ENCODE measurements at places on chromosomes 12 and 14.

GRCh38 chr14:21090194-21090939 lies 8.1 kb downstream of the ZNF219 start:
- DNase-seq, result no peak

DNA sequence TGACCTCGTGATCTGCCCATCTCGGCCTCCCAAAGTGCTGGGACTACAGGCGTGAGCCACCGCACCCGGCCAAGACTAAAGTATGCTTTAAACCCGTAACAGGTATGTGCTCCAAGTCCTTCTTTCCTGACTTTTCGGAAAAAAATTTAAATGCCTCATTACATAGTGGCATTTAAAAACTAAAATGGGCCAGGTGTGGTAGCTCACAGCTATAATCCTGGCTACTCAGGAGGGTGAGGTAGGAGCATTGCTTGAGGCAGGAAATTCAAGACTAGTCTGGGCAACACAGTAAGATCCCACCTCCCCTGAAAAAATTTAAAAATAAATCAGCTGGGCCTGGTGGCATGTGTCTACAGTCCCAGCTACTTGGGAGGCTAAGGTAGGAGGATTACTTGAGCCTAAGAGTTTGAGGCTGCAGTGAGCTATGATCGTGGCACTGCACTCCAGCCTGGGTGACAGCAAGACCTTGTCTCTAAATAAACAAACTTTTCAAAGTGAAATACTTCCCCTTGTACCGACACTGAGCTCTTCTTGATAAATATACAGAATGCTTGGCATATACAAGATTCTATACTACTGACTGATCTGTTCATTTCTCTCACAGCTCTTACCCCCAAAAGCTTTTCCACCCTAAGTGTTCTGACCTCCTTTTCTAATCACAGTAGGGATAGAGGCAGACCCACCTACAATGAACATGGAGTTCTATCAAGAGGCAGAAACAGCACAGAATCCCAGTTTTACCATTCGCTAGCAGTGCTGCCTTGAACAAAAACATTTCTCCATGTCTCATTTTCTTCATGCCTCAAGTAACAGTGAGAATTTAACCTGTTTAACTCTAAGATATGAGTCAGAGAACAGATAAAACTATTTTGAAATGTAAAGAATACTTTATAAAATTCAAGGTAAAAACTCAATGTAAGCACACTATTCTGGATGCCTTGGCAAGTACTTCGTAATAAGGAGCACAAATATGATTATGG lies 7.9 kb downstream of the PPP4R3A start:
- DNase-seq, result no peak

DNA sequence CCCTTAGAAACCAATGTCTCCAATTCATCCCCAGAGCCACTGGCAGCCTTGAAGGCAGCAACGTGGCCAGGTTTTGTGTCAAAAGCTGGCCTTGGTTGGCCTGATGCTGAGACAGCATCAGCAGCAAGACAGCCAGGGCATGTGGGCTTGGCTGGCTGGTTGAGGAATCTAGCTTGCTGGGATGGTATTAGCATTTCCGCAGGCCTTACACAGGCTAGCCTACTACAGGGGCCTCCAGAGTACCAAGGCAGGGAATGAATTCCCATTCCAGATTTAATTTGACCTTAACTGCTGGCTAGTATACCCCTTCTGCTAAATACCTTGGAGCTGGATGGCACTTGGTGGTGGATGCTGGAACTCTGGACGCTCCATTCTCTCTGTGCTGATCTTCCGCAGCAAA lies 15.8 kb downstream of the NGDN start:
- DNase-seq, result no peak

DNA sequence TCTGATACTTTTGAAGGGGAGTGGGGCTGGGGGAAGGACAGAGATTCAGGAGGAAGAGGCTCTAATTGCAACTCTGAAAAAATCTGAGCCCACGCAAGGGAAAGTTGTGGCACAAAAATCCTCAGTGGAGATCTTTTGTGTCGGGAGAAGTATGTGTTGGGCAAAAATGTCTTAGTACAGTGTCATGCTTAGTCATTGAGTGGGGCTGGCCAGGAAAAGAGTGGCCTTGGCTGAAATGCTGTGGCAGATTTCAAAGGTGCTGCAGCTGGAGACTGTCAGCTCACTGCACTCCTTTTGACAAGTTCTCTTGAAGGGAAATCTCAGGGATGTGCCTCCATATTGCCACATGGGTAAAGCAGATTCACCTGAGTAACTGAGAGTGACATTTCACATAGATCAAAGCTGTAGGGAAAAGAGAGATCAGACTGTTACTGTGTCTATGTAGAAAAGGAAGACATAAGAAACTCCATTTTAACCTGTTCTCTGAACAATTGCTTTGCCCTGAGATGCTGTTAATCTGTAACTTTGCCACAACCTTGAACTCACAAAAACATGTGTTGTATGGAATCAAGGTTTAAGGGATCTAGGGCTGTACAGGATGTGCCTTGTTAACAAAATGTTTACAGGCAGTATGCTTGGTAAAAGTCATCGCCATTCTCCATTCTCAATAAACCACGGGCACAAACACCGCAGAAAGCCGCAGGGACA lies 36.0 kb upstream of the GLIPR1 start:
- no peak for DNase-seq

DNA sequence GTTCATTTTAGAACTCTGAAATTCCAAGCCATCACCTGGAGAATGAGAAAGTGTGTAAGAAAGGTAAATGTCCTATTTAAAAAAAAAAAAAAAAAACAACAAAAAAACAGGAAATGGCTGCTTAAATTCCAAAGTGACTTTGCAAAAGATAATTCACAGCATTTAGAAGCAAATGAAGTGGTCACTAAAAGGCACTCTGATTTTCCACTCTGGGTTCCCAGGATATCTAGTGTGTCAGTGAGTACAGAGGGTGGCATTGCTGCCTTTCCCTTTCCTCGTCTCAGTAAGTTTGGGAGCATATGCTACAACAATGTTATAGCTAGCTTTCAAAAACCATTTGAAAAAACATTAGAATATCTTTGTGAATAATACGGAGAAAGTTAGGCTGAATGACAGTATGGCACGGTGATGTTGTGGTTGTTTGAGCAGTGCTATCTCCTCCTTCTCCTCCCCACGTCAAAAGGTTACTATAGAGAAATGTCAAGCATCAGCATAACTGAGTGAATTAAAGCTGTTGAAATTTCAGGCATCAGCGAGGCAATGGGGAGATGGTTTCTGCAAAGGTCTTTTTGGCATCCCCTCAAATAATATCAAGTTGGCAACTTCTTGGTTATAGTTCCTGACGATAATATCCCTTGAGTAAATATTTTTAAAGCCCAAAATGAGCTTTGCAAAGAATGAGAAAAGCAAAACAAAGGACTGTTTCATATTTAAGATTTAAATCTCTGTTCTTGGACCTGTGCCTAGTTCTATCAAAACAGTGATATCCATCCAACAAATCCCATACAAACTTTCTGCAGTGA lies 164.5 kb upstream of the E2F7 start:
- DNase-seq, result no peak

Measured in activated T-helper 9 cell treated with anti-CD3 and anti-CD28 coated beads, Interleukin-2, amount 50 U/mL, for 16 hours (primary cell).